ENCODE measurements at places on chromosomes 7 and 10.

GRCh38 chr10:129880191-129880870, 83.7 kb downstream of the EBF3 start:
- DNase-seq: no peak

- DNase-seq: no peak
These were observed 159.7 kb downstream of the SGMS1 start for GRCh38 chr10:50464004-50464409.

GRCh38 chr7:108515013-108515412, 10.9 kb downstream of the PNPLA8 start:
- DNase-seq: no peak

DNA sequence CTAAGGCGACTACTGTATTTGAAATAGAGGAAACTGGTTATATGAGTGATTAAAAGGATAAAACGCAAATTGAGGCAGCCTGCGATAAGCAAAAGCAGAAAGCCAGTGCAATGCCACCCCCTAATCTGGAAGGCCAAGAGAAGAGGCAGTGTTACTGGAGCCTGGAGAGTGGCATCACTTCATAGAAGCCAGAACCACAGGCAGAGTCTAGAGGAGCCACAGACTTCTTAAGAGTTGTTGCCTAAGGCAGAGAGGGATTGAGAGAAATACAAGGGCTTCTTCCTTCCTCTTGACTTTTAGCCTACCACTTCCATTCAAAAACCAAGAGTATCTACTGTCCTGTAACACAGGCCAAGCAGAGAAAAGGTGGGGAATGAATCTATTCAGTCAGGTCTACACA, 94.9 kb upstream of the SKAP2 start:
- DNase-seq: no peak

DNA sequence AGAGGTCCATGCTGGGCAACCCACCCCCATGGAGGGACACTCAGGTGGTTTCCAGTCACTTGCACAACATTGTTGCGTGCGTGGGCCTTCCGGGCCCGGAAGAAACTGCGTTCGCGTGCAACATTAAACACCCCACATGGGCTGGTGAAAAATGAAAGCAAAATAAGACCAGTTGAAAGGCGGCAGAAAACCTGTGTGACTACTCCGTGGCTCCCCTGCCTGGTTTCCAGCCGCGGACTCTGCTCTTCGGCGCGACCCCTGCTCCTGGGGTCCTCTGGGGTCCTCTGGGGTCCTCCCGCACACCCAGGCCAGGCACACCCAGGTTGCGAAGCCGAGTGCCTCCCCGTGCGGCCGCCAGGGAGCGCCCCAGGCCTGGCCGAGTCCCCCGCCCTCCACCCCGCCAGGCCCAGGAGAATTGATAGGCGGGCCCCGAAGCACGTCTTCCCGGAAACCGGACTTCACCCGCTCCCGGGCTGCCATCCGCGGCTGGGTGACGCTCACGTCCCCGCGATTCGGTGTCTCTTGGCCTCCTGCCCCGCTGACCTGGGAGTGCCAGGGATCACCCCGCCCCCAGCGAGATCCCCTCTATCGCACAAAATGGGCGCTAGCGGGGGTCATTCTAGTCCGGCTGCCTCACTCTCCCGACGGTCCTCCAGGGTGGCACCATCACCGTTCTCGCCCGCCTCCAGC, 1.9 kb upstream of the SH2D4B start:
- peak; percentile 37 for DNase-seq

DNA sequence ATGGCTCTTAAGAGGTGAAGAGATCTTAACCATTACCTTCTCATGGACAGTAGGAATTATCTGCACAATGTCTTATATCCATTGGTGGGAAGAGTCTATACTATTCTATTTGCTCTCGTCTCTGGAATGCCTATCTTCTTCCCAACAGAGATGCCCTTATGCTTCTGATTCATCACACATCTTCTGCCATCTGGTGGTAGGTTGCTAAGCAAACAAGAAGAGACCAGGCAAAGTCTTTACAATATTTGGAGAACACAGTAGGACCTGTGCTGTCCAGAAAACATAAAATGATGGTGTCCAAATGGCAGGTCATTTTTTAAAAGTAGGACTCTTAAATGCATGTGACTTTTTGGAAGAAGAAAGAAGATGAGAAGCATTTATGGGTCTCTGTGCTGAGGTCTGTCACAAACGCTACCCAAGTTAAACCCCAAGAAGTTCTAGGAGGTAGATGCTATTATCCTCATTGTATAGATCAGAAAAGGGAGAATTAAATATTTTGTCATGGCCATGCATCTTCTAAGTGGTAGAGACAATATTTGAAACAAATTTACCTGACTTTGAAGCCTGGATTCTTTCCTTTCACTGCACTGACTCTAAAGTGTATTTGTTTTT, 67.8 kb upstream of the NXPH1 start:
- peak; percentile 48 for DNase-seq

DNA sequence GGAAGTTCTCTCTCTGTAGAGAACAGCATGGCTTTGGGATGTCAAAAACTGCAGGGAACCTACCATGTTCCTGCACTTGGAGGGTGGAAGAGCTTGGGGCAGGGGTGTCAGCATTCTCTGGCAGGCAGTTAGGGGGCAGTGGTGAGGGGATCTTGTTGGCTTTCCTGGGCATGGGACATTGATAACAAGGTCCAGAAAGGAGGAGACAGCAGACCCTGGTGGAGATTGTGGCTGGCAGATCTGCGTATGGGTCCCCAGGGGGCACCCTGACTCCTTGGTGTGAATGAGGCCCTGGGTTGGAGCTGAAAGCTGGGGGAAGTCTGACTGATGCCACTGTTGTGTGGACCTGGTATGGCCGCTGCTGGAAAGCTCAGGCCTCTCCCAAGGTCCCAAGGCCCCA, 22.9 kb upstream of the CAMK2B start:
- DNase-seq: peak; percentile 11

GRCh38 chr10:72309290-72310240, 35.8 kb downstream of the DDIT4 start:
- DNase-seq: no peak

DNA sequence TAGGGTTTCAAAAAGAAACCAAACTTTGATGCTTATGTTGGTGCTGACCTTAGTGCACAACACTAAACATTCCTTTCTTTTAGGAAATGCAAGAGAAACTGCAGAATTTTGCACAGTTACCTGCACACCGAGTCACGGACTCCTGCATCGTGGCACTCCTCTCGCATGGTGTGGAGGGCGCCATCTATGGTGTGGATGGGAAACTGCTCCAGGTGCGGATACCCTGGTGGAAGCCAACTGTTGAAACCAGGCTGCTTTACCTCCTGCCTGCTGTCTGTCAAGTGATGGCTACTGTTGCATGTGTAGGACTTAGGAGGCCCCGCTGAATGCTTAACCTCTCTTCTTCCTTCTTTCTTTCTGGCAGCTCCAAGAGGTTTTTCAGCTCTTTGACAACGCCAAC, 11.7 kb downstream of the CASP2 start:
- no peak for DNase-seq

DNA sequence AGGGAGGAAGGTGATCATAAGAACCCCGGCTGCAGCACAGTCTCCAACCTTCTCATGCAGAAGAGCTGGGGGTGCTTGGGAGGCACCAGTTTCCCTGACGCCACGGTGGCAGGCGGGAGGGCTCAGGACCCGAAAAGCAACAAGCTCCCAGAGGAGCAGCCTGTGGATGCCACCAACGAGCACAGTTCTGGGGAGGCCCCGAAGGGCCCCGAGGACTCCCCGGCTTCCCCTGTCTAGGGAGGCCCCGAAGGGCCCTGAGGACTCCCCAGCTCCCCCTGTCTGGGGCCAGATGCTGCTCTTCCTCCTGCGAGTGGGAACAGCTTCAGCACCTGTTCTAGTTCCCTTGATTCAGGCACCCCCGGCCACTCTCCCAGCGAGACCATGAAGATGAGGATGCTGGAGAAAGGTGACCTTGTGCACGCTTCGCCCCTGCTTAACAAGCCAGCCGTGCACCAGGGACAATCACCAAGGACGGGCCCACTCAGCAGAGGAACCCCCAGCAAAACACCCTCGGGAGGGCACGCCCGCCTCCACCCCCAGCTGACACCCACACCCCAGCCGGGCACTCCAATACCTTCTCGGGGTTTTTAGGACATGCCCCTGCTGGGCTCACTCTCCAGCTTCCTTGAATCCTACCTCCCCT, 112.5 kb downstream of the PTPRN2 start:
- no peak for DNase-seq

DNA sequence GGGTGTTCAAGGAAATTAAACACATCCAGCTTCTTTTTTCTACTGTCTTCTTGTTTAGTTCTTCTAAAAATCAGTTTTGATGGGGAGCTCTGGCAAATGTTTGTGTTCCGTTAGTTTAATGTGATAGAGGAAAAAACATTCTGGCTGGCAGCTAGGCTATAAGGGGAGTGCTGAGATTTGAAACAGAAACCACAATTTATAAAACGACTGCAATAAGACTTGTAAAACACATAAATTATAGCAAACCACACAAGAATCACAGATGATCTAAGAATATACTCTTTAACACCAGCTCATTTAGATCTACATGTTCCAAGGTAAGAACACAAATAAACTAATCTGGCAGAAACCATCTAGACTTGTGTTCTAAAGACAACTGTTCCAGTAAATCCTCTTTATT, 425.5 kb downstream of the CNTNAP2 start:
- no peak for DNase-seq

DNA sequence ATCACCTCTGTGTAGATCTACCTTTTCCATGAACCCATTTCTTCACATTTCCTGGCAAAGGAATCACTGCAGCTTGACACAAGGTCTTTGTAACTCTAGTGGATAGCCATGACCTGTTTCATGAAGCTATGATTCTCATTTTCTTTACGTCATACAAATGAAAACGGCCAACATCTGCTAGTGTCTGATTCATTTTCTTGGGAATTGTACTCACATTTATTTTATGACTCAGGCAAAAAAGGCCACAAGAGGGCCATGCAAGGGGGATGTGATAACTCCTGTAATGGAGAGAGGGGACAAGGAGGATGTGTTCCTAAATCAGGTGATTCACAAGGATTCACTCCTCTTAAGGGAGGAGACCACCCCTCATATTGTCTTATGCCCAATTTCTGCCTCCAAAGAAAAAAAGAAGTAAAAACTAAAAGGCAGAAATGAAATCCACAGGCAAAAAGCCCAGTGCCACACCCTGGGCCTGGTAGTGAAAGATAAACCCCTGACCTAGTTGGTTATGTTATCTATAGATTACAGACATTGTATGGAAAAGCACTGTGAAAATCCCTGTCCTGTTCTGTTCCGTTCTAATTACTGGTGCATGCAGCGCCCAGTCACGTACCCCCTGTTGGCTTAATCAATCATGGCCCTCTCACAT, 249.9 kb downstream of the IPMK start:
- DNase-seq: peak; percentile 86

- DNase-seq: peak; percentile 35
These were observed 36.7 kb downstream of the IRF5 start for GRCh38 chr7:128974241-128974934.

GRCh38 chr10:8103543-8103942, 49.1 kb downstream of the GATA3 start:
- no peak for DNase-seq

DNA sequence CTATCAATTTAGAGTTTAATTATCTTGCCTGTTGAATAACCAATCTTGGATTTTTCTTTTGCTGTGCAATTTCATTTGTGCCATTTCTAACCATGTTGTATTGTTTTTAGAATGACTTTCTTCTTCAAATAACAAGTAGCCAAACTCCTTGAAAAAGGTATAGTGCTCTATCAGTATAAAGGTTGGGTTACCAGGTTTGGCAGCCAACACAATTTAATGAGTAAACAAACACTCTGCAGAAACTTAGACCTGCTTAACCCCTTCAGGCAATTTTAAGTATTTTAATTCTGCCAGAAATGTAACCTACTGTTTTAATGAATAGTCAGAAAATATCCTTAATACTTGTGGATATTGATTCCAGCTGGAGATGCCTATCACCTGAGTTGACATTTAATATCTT, 299.8 kb downstream of the ARL4A start:
- DNase-seq: no peak

DNA sequence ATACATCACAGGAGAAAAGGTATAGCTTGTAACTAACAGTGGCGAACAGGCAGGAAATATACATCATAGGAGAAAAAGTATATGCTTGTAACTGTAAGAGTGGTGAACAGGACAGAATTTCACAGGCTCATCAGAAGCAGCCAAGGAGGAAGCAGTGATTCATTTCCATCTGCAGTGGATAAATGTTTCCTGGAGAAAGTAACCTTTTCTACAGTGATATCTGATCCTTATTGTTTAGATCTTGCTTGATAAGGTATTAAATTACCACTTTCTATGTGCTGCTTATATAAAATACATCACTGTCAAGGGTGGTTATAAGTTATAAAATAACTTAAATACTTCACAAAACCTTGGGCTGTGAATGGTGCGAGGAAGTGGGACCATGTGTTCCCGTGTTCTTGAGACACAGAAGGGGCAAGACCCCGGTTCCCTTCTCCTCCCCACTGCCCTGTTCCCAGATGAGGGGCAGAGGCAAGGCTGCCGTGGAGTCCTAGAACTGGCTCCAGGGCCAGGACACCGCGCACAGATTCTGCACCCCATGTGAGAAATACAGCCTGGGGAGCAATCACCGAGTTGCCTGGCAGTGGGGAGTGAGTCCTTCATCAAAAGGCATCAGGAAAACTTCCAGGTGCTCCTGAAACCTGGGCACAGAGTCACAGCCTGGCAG, 135.2 kb downstream of the DIP2C start:
- peak; percentile 7 for DNase-seq

- no peak for DNase-seq
These were observed 291.3 kb downstream of the POU6F2 start for GRCh38 chr7:39269034-39269433.

GRCh38 chr7:142901426-142902259, 16.1 kb upstream of the TRPV6 start:
- DNase-seq: no peak

DNA sequence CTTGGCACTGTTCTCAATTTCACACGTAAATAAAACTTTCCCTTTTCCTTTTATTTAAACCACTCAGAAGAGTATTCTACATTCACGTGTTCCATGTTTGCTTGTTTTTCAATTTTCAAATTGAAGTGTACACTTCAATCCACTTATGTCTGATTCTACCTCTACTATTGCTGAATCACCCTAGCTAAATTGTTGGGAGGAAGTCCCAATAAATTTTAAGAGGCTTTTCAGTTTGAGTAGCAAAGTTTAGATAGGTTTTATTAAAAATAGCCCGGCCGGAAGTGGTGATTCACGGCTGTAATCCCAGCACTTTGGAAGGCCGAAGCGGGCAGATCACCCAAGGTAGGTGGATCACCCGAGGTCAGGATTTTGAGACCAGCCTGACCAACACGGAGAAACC, 1414.7 kb upstream of the CELF2 start:
- DNase-seq: no peak

DNA sequence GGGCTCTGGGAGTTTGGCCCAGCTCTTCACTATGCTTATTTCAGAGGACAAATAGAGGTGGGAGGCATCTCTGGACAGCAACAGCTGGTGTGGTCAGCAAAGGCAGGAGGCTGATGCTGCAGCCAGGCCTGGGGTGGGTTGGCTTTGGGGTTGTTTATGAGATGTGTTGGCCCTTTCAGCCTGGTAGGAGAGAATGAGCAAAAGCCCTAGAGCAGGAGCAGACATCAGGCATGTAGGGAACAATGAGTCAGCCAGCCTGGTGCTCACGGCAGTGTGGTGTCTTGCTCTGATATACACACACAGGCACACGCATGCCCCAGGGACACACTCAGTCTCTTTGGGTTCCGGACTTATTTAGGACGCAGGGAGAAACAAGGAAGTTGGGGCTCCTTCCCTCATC, 157.1 kb downstream of the PRKCQ start:
- DNase-seq: peak; percentile 93

Data from bronchial epithelial cell (primary cell).